ENCODE measurements at places on chromosomes 5 and 9.

GRCh38 chr9:36813154-36813553 lies 220.9 kb downstream of the PAX5 start:
- peaks cover 7% of the 10 kb centered on the region for H3K27me3 ChIP-seq
- no peak overlapping the region for H3K4me3 ChIP-seq
- H3K4me1 ChIP-seq, result no peaks in the 10 kb centered on the region
- no peak for DNase-seq

GRCh38 chr9:114156657-114157421 lies 1.5 kb downstream of the COL27A1 start:
- no peaks in the 10 kb centered on the region for H3K36me3 ChIP-seq
- H3K27ac ChIP-seq, result peak overlapping the region; percentile 5
- peak; percentile 63 for DNase-seq

GRCh38 chr5:137181667-137182066 lies 317.5 kb downstream of the SPOCK1 start:
- no peak overlapping the region for H3K27ac ChIP-seq
- H3K36me3 ChIP-seq, result no peaks in the 10 kb centered on the region
- H3K27me3 ChIP-seq, result peaks cover 3% of the 10 kb centered on the region

DNA sequence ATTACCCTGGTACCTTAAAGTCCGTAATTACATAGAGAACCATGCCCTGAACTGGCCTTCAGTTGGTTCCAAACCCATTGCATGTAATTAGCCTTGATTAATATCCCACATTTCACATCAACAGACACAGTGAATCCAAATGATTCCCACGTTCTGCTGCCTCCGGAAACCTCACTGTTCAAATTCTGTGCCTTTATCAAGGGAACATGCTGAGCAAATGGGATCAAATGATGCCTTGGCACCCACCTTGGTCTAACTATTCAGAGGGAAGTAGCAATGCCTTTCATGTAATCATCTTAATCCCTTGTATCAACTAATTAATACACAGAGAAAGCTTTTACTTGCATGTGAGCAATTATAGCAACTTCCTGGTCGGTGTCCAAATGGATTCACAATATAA lies 100.6 kb downstream of the EFNA5 start:
- H3K27ac ChIP-seq, result peak overlapping the region; percentile 48
- peaks cover 82% of the 10 kb centered on the region for H3K4me1 ChIP-seq
- peaks cover 10% of the 10 kb centered on the region for H3K27me3 ChIP-seq
- H3K36me3 ChIP-seq, result no peaks in the 10 kb centered on the region
- no peak overlapping the region for H3K4me3 ChIP-seq
- no peak for DNase-seq

- H3K4me3 ChIP-seq, result no peak overlapping the region
- no peak for DNase-seq
- peaks cover 2% of the 10 kb centered on the region for H3K27me3 ChIP-seq
- no peak overlapping the region for H3K27ac ChIP-seq
Measured at GRCh38 chr5:147504011-147504410, 5.9 kb downstream of the DPYSL3 start.

- no peak overlapping the region for H3K4me3 ChIP-seq
- H3K27me3 ChIP-seq, result no peaks in the 10 kb centered on the region
- H3K4me1 ChIP-seq, result peaks cover 4% of the 10 kb centered on the region
- no peak overlapping the region for H3K27ac ChIP-seq
- H3K36me3 ChIP-seq, result no peaks in the 10 kb centered on the region
- no peak for DNase-seq
Measured at GRCh38 chr9:96603305-96604003, 16.2 kb downstream of the CDC14B start.

GRCh38 chr9:69427286-69427685 lies 102.3 kb downstream of the ENTREP1 start:
- no peaks in the 10 kb centered on the region for H3K27me3 ChIP-seq
- no peaks in the 10 kb centered on the region for H3K4me1 ChIP-seq
- no peak for DNase-seq
- no peaks in the 10 kb centered on the region for H3K36me3 ChIP-seq
- no peak overlapping the region for H3K27ac ChIP-seq
